ENCODE measurements at places on chromosomes 3 and 15. TPM values are rescaled to one million over a fixed set of nuclear protein-coding genes. Genes with fewer than 3 reads are reported as not detected.

CPN2 gene
- total RNA-seq: not detected

DNA sequence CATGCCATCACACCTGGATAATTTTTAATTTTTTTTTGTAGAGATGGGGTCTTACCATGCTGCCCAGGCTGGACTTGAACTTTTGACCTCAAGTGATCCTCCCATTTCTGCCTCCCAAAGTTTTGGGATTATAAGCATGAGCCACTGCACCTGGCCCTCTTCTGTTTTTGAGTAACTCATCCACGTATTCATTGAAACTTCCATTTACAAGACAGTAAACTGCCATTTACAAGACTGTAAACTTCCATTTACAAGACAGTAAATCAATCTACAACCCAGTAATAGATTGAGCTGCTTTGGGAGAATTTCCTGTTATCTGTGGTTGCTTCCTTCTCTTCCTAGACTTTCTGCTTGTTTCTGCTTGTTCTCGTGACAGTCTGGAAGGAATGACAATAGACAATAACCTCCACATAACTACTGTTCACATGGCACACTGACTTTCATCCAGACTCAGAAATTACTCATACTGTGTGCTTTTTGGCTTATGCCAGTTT lies 114.7 kb upstream of the CCNL1 start:
- DNase-seq: no peak

DNA sequence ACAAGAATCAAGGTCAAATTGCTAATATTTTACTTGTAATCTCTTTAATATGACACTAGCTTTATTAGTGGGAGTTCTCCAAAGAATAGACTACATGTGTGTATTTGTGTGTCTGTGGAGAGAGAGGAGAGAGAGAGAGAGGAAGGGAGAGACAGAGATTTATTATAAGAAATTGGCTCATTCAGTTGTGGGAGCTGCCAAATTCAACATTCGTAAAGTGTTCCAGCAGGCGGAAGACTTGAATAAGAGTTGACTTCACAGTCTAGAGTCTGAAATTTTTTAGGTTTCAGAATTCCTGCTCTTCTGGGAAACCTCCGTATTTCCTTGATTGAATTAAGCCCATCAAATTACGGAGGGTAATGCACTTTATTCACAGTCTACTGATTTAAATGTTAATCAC lies 4.7 kb upstream of the CLDN1 start:
- DNase-seq: peak; percentile 64

DNA sequence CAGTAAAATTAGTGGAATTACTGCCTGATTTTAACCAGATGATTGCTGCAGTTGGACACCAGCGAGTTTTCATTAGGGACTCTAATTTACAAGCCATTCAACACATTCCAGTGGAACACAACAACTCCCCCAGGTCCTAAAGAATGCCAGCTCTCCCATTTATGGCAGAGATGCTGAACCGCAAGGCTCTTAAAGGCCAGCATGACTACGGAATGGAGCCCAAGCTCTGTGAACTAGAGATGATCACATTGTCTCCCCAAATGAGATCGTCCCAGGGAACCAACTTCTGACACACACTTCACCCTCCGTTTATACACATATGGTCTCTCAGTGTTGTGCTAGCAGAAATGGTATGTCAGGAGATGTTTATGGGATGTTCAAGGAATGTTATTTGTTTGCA lies 446.2 kb upstream of the NR2F2 start:
- no peak for DNase-seq

- DNase-seq: no peak
Observed at GRCh38 chr3:157441102-157441624, 4.5 kb downstream of the PTX3 start.
